ENCODE measurements at places on chromosomes 1 and 21.

- H3K36me3 ChIP-seq, result peaks cover 8% of the 10 kb centered on the region
- H3K27ac ChIP-seq, result no peak overlapping the region
- no peak overlapping the region for H3K4me3 ChIP-seq
- H3K4me1 ChIP-seq, result peaks cover 3% of the 10 kb centered on the region
- H3K27me3 ChIP-seq, result no peaks in the 10 kb centered on the region
- DNase-seq, result peak; percentile 49
Observed at GRCh38 chr1:170556917-170557316, 25.0 kb downstream of the GORAB start.

DNA sequence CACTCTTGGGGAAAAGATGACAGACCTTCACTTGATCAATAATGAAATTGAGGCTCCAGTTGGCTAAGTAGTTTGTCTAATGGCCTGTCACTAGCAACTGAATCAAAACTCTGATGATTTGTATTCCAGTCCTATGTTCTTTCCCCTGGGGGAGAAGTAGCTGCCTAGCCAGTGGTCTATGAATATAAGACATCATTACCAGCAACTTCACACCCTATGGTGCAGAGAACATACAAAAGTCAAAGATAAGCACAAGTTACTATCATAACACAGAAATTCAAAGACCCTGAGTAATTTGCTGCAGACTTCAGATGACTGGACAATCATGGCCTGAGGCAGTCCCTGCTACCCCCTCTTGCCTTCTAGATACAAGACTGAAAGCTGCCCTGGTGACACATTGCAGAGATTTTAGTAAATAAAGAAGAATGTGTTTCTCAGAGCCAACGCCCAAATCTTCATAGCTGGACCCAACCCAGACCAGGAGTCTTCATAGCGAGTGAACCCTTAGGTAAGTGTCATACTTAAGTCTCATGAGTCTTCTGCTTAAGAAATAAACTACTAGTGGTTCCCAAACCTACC lies 993 bp downstream of the PDZK1 start:
- H3K4me1 ChIP-seq, result peaks cover 17% of the 10 kb centered on the region
- H3K27me3 ChIP-seq, result no peaks in the 10 kb centered on the region
- peak; percentile 59 for DNase-seq
- no peak overlapping the region for H3K4me3 ChIP-seq

- DNase-seq, result peak; percentile 20
- no peaks in the 10 kb centered on the region for H3K27me3 ChIP-seq
- H3K27ac ChIP-seq, result no peak overlapping the region
- no peaks in the 10 kb centered on the region for H3K36me3 ChIP-seq
Observed at GRCh38 chr1:235835226-235835625, 31.5 kb downstream of the LYST start.

GRCh38 chr1:175338387-175339135 lies 146.0 kb upstream of the KIAA0040 start:
- no peak overlapping the region for H3K27ac ChIP-seq
- H3K4me1 ChIP-seq, result no peaks in the 10 kb centered on the region
- DNase-seq, result no peak
- no peaks in the 10 kb centered on the region for H3K36me3 ChIP-seq

Measured in IMR-90 (cell line).